Esophagus squamous epithelium (tissue), 5 donors: ENCODE measurements at places on chromosomes 12 and 14.

GRCh38 chr12:87142342-87142741, 886.2 kb upstream of the MGAT4C start:
- no peak for DNase-seq

DNA sequence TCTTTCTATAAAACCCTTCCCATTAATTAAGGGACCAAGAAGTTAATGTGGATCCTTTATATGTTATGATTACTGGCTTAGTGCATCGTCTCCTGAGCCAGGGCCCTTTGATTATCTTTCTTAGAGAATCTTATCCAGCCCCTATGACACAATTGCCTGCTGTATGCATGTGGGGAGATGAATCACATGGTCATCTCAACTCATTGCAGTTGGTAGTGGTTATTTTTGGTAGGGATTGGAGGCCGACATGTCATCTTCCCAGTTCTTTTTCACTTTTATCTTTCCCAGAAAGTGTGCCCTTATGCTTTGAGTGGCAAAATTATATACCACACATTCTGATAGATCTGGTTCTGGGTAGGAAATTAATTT, 26.0 kb downstream of the ZNF664 start:
- DNase-seq: no peak

GRCh38 chr14:100677554-100678468, 48.9 kb upstream of the DLK1 start:
- DNase-seq: no peak

DNA sequence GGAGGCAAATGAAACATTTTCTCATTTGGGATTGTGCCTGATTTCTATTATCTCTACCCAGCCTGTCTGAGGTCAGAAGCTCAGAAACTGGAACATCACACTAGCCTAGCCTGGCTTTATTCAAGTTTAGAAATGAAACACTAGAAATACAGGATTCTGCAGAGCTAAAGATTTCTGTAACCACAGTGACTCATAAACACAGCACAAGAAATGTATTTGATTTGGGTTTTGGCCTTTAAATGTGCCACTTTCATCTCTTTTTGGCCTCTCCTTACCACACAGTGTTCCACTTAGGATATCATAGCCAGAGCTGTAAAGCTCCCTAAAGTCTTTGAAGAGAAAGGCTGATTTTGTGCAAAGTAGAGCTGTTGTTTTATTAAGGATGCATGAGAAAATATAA, 307.5 kb downstream of the EMP1 start:
- DNase-seq: no peak
